ENCODE measurements at places on chromosomes 12 and 14.
A peak's percentile ranks its signal among the peaks of the same experiment; 100 is the strongest.

DNA sequence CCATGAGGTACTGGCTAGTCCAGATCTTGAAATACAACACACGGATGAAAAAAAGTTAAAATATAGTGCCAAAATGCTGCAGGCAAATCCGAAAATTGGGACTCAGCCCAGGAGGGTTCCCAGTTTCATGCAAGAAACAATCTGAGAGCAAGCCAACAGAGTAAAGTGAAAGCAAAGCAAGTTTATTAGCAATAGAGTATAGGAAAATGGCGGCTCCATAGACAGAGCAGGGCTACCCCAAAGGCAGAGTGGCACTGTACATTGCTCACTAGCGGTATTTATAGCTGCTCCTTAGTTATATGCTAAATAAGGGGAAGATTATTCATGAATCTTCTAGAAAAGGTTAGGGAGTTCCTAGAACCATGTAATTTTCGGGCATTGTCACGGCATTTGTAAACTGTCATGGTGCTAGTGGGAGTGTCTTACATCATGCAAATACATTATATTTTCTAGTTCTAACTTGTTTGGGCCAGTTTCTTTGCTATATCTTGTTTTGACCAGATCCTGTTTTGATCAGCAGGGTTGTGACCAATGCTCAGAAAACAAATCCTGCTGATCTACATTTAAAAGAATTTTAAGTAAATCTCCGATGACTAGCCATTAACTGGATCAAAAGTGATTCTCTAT, 29.1 kb downstream of the RECQL start:
- DNase-seq: no peak

- no peak for DNase-seq
Observed at GRCh38 chr12:49825971-49826421, 2.2 kb downstream of the NCKAP5L start.

DNA sequence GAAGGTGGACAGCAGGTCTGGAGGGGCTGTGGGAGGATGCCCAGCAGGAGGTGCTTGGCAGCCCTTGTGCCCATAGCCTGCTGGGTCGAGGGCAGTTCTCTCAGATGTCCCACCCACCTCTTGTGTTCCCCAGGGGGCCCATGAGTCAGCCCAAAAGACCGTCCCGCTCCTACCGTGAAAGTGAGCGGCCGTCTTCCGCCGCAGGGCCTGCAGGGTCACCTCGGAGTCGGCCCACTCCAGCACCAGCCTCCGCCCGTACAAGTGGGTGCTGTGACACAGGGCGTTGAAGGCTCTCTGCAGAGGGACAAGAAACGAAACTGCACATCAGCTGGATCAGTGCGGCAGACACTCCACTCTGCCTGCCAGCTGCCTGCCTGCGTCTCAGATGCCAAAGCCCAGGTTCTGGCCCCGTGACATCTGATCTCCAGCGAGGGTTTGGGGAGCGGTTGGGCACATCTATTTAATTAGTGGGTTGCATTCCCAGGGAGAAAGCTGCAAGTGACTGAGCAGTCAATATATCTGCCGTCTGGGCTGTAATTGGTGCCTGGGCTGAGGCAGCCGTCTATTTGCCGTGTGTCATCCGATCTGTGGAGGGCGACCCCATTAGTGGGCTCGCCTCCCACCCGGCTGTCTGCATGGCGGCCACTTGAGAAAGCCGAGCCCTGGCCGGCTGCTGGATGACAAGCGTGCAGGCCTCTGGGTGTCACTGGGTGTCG, 121.5 kb downstream of the RBM19 start:
- no peak for DNase-seq

- DNase-seq: no peak
Observed at GRCh38 chr12:104519190-104520019, 62.7 kb downstream of the CHST11 start.

DNA sequence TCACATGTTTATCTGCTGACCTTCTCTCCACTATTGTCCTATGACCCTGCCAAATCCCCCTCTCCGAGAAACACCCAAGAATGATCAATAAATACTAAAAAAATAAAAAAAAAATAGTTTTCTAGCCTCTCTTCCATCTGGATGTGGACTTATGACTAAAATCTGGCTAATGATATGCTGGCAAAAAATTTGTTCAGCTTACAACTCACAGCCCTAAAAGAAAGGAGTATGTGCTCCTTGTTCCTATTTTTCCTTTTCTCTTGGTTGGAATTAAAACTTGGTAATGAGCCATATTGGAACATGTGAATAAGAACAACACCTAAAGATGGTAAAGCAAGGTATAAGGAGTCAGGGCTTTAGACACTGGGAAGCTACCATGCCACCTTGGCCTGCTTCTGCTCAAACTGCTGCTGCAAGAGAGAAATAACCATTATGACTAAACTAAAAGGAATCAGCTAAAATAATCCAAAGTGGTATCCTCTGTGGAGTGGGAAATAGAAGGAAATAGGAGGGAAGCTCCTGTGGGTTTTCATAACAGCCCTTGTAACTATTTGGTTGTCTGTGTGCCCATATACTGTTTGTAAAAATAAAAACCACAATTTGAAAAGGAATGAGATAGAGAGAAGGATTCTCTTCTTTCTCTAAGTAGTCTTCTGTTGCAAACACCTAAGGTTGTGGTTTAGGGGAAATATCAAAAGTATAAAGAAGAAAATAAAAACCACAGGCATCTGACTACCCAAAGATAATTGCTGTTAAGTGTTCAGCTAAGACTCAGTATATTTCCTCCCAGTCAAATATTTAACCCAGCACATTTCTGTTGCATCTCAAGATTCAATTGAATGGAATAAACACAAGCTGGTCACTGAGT, 53.8 kb downstream of the SDR9C7 start:
- no peak for DNase-seq

- no peak for DNase-seq
Observed at GRCh38 chr12:77965790-77966189, 135.1 kb downstream of the NAV3 start.

- DNase-seq: no peak
Observed at GRCh38 chr14:64845878-64846277, 33.8 kb downstream of the SPTB start.

GRCh38 chr14:58677996-58678395, 40.2 kb downstream of the DACT1 start:
- DNase-seq: no peak

DNA sequence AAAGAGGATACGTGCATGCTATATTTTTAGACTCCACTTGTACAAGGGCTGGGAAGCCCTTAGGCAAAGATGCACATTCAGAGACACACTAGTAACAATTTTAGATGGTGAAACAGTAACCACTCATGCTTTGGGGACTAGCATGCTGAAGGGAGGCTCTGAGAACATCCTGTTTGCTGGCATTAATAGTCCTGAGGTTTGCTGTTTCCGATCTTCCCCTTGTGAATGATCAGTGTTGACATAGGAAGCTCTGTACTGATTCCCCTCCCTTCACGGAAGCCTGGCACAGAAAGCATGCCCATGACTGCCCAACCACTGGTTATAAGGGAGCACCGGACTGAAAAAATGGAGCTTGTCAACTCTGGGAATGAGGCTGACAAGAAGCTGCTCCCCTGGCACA, 164.6 kb downstream of the GCH1 start:
- DNase-seq: no peak

DNA sequence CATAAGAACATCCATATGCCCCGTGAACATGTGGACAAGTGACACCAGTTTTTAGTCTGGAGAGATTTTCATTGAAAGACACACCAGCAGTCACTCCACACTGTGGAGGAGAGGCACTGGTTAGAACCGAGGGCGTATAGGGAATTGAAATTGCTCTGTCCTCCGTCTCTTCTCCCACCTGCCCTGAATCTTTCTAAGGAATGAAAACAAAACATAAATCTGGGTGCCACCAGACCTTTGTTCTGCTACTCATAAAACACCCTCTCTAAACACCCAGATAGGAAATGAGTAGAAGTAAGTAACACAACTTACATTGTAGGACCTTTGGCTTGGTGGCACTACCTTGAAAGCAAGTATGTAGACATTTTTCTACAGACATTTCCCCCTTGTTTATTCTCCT, 37.1 kb upstream of the STON2 start:
- no peak for DNase-seq

DNA sequence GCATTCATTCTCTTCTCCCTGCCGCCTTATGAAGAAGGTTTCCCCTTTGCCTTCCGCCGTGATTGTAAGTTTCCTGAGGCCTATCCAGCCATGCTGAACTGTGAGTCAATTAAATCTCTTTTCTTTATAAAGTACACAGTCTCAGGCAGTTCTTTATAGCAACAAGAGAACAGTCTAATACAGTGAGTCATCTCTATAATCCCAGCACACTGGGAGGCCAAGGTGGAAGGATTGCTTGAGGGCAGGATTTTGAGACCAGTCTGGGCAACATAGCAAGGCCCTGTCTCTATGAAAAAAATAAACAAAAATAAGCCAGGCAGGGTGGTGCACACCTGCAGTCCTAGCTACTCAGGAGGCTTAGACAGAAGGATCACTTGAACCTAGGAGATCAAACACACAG, 259.9 kb downstream of the CEP128 start:
- no peak for DNase-seq

DNA sequence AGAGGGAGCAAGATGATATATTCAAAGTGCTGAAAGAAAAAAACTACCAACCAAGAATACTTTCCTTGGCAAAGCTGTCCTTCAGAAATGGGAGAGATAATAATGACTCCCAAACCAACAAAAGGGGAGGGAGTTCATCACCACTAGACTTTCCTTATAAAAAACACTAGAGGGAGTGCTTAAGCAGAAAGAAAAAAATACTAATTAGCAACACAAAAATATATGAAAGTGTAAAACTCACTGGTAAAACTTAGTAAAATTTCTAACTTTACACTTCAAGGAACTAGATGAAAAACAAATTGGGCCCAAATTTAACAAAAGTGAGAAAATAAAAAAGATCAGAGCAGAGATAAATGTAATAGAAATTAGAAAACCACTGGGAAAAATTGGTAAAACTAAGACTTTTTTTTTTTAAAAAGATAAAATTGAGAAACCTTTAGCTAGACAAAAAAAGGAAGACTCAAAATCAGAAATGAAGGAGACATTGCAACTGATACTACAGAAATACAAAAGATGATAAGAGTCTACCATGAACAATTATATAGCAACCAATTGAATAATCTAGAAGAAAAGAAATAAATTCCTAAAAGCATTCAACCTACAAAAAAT, 60.4 kb upstream of the FAR2 start:
- DNase-seq: no peak

DNA sequence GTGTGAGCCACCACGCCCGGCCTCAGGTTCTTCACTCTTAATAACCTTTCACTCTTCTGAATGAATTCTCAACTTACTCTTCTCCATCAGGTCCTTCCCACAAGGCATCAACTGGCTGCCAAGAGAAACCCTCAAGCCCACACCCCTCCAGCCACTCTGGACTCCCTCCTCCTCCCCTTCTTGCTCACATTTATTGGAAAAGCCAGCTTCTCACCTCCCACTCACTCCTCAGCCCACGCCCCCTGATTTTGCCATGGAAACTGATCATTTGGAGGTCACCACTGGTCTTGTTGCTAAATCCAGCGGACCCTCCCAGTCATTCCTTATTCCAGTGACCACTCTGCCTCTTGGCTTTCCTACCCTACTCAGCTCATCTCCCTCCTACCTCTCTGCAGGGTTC, 17.4 kb upstream of the ACVR1B start:
- DNase-seq: no peak

- DNase-seq: no peak
Observed at GRCh38 chr14:72629534-72629933, 264.4 kb downstream of the DPF3 start.

- no peak for DNase-seq
Observed at GRCh38 chr14:32682214-32682613, 256.5 kb upstream of the NPAS3 start.

DNA sequence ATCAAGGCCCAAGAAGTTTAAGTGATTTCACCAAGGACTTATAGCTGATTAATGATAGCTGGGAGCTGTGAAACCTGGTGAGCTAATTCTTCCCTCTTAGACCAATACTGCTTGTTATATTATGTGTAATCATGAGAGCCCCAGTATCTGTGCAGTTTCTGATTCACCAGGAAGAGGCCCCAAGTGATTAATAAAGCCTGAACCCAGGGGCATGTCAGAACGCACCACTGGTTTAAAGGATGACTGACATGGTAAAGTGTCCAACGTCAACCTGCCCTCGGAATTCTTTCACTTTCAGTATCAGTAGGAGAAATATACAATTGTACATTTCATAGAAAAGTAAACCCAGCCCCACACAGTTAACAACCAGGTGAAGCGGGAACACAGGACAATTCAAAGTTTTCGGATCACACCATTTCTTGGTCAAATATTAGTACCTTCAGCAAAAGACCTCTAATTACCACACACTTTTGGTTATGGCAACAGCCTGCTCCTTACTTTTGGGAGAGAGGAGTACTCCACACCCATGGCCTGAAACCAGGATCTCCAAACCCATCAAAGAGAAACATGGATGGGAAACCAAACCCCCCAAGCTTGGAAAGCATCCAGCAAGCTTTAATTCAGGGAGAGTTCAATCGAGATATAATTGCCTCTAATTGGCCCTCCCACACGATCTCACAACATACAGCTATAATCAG, 28.5 kb downstream of the TMCC3 start:
- DNase-seq: peak; percentile 38

GRCh38 chr12:87430444-87430843, 598.8 kb downstream of the C12orf50 start:
- no peak for DNase-seq

- no peak for DNase-seq
Observed at GRCh38 chr12:23666866-23667265, 282.6 kb downstream of the SOX5 start.

GRCh38 chr14:64762044-64763034, 58.1 kb downstream of the PLEKHG3 start:
- DNase-seq: peak; percentile 14

DNA sequence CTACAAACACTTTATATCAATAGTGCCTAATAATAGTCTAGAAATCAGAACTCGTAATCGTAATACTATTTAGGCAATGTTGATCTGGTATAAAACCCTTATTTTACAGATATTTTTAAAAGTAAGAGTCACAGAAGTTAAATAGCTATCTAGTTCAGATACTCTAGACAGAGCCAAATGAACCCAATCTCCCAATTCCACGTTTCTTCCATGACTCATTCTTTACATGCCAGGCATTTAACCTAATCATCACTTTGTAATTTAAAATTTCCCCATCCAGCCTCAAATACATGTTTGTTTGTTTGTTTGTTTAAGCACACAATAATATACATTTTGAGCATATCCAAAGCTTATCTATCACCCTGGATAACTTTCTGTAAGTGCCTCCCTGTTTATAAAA, 36.4 kb upstream of the GARIN6 start:
- DNase-seq: no peak

GRCh38 chr14:50798048-50798421, 32.9 kb downstream of the NIN start:
- no peak for DNase-seq

- DNase-seq: peak; percentile 64
Observed at GRCh38 chr14:23321572-23322547, 603 bp downstream of the PABPN1 start.

GRCh38 chr12:67720351-67720856, 71.9 kb downstream of the DYRK2 start:
- no peak for DNase-seq
